ENCODE measurements at places on chromosomes 13 and 19. TPM values are rescaled to one million over a fixed set of nuclear protein-coding genes. Genes with fewer than 3 reads are reported as not detected.

The FSD1 gene
- not detected for total RNA-seq

The CRX gene
- not detected for total RNA-seq

The PALM gene
- 12.6 TPM for total RNA-seq

The CACNG6 gene
- 1.7 TPM for total RNA-seq

The AMER2 gene
- total RNA-seq = not detected

The ZNF878 gene
- 0.55 TPM for total RNA-seq

GRCh38 chr13:66543780-66544179, 686.4 kb downstream of the PCDH9 start:
- no peak for DNase-seq
- H3K4me1 ChIP-seq = no peaks in the 10 kb centered on the region
- no peak overlapping the region for H3K4me3 ChIP-seq

DNA sequence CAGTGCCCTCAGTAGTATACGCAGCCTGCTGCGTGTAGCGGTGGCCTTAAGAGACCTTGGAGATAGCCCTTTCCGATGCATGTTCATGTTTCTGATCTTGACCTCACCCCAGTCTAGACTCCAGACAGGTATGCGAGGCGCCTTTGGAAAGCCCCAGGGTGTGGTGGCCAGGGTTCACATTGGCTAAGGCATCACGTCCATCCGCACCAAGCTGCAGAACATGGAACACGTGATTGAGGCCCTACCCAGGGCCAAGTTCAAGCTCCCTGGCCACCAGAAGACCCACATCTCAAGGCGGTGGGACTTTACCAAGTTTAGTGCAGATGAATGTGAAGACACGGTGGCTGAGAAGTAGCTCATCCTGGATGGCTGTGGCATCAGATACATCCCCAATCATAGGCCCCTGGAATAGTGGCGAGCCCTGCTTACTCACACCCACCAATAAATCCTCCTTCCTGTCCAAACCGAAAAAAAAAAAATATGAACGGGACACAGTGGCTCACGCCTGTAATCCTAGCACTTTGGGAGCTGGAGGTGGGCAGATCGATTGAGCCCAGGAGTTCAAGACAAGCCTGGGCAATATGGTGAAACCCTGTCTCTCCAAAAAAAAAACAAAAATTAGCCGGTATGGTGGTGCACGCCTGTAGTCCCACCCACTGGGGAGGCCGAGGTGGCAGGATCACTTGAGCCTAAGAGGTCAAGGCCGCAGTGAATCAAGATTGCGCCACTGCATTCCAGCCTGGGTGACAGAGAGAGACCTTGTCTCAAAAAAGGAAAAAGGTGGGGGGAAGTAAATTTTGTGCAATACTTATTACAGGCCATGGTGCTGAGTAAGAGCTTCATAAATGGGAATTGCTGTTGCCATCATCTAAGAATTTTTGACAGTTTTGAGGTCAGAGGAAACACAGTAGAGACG, 12.4 kb upstream of the CBLC start:
- no peak overlapping the region for H3K4me3 ChIP-seq
- H3K27ac ChIP-seq = no peak overlapping the region
- H3K27me3 ChIP-seq = no peaks in the 10 kb centered on the region
- H3K36me3 ChIP-seq = no peaks in the 10 kb centered on the region

- no peak for DNase-seq
- H3K4me3 ChIP-seq = no peak overlapping the region
- H3K27me3 ChIP-seq = no peaks in the 10 kb centered on the region
Measured at GRCh38 chr19:45524575-45525129, 17.4 kb downstream of the VASP start.

- no peaks in the 10 kb centered on the region for H3K4me1 ChIP-seq
- H3K36me3 ChIP-seq = no peaks in the 10 kb centered on the region
- DNase-seq = no peak
- H3K27ac ChIP-seq = no peak overlapping the region
- no peaks in the 10 kb centered on the region for H3K27me3 ChIP-seq
Measured at GRCh38 chr13:29109987-29110386, 289.8 kb downstream of the MTUS2 start.

- no peaks in the 10 kb centered on the region for H3K4me1 ChIP-seq
- H3K27me3 ChIP-seq = no peaks in the 10 kb centered on the region
- no peak overlapping the region for H3K27ac ChIP-seq
- no peaks in the 10 kb centered on the region for H3K36me3 ChIP-seq
- H3K4me3 ChIP-seq = no peak overlapping the region
- DNase-seq = no peak
Measured at GRCh38 chr13:33274264-33274663, 11.3 kb downstream of the STARD13 start.

- no peak overlapping the region for H3K4me3 ChIP-seq
- no peak overlapping the region for H3K27ac ChIP-seq
- no peaks in the 10 kb centered on the region for H3K27me3 ChIP-seq
- H3K4me1 ChIP-seq = no peaks in the 10 kb centered on the region
- DNase-seq = no peak
- no peaks in the 10 kb centered on the region for H3K36me3 ChIP-seq
Measured at GRCh38 chr13:61316647-61317046, 99.0 kb downstream of the PCDH20 start.

- no peak overlapping the region for H3K4me3 ChIP-seq
- H3K27me3 ChIP-seq = no peaks in the 10 kb centered on the region
Measured at GRCh38 chr19:53357821-53358581, 7.5 kb upstream of the ZNF525 start.

GRCh38 chr13:39463611-39464010, 139.4 kb downstream of the LHFPL6 start:
- no peak overlapping the region for H3K4me3 ChIP-seq
- DNase-seq = no peak
- H3K27ac ChIP-seq = no peak overlapping the region
- no peaks in the 10 kb centered on the region for H3K36me3 ChIP-seq
- no peaks in the 10 kb centered on the region for H3K27me3 ChIP-seq

DNA sequence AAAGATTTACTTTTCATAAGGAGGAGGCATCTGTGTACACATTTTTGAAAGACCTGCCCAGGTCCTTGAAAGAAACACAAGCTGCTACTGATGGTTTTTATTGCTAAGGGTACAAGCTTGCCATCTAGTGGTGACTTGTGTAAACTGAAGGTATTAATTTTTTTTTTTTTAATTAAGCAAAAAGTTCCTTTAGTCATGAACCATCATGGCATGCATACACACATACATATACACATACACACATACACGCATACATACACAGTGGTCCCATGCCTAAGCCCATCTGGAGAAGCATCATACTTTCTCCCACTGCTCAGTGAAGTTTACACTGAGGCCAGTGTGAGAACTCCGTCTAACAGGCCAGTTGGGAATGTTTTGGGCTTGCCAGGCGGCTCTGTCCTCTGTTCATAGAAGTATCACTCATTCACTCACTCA, 312.5 kb downstream of the DCLK1 start:
- no peak overlapping the region for H3K4me3 ChIP-seq
- H3K27me3 ChIP-seq = no peaks in the 10 kb centered on the region
- peaks cover 5% of the 10 kb centered on the region for H3K4me1 ChIP-seq
- no peak for DNase-seq
- H3K36me3 ChIP-seq = no peaks in the 10 kb centered on the region

DNA sequence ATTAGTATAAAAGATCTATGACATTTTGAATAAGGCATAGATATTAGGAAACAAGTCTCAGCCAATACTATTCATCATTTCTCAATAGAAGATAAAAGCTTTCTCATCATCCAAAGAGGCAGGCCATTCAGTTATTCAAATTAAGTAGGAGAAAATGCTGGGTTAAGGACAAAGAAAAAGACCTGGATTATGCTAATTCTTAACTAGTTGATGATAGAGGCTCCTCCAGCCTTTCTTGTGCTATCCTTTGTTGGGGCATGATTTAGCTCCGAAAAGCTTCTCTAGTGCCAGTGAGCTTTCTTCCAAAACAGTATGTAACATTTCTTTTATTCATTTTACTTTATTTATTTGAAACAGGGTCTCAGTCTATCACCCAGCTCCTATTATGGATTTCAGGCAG, 223.0 kb downstream of the DCLK1 start:
- H3K27ac ChIP-seq = no peak overlapping the region
- no peak for DNase-seq
- H3K36me3 ChIP-seq = no peaks in the 10 kb centered on the region

- no peak for DNase-seq
- H3K4me3 ChIP-seq = no peak overlapping the region
- H3K27me3 ChIP-seq = no peaks in the 10 kb centered on the region
- H3K27ac ChIP-seq = no peak overlapping the region
- H3K4me1 ChIP-seq = no peaks in the 10 kb centered on the region
- no peaks in the 10 kb centered on the region for H3K36me3 ChIP-seq
Measured at GRCh38 chr13:51495316-51495715, 42.5 kb upstream of the INTS6 start.

DNA sequence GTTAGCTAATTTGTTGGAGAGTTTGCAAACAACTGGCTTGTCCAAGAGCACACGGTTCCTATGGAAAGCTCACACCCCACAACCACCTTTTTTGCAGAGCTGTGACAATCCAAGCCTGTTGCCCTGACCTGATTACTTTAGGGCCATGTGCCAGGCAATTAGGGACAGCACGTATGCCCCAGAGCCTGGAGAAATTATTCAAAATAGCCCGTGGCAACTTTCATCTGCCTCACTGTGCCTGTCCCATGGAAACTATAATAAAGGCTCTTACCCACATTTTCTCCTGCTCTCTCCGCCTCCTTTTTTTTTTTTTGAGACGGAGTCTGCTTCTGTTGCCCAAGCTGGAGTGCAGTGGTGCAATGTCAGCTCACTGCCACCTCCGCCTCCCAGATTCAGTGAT, 18.6 kb upstream of the FBN3 start:
- DNase-seq = no peak
- H3K27me3 ChIP-seq = no peaks in the 10 kb centered on the region
- H3K4me1 ChIP-seq = no peaks in the 10 kb centered on the region
- no peaks in the 10 kb centered on the region for H3K36me3 ChIP-seq
- H3K27ac ChIP-seq = no peak overlapping the region
- no peak overlapping the region for H3K4me3 ChIP-seq

DNA sequence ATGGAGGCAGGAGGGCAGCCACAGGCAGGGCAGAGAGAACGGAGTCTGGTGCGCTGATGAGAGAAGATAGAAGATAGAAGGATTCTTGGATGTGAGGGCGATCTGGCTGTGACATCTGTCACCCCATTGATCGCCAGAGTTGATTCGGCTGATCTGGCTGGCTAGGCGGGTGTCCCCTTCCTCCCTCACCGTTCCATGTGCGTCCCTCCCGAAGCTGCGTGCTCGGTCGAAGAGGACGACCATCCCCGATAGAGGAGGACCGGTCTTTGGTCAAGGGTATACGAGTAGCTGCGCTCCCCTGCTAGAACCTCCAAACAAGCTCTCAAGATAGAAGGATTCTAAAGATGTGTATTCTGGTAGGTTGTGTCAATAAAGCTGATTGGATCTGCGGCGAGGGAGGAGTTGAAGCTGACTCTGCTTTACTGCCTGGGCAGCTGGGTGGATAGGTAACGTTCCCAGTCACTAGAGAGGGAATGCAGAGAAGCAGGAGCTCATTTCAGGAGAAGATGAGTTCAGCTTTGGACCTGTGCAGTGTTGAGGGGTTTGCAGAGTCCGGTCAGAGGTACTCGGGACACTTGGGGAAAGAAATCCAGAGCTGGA, 5.1 kb downstream of the UBAC2 start:
- no peak overlapping the region for H3K27ac ChIP-seq
- H3K4me1 ChIP-seq = no peaks in the 10 kb centered on the region
- no peaks in the 10 kb centered on the region for H3K27me3 ChIP-seq
- H3K4me3 ChIP-seq = no peak overlapping the region
